HCEC 1CT (cell line): ENCODE measurements at places on chromosomes 1 and 21.

DNA sequence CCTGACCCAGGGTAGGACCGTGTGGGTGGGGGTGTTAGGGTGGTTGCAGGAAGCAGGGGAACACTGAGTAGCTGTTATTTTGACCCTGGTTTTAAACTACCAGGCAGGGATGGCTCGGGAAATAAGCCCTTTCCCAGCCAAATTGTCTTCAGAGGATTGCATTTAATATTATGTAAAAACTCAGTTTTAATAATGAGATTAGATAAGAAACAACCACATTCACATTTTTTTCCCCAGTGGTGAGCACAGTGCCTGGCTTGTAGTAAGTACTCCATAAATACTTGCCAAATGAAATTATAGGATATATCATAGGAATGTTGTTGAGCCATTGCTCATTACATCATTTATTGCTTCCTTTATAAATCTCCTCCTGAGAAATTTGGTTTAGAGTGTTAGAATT is 3.1 kb upstream of the ACP6 start:
- peak; percentile 13 for DNase-seq

GRCh38 chr21:14672466-14672865 is 126.4 kb upstream of the SAMSN1 start:
- DNase-seq: no peak

- no peak for DNase-seq
Measured at GRCh38 chr1:229006121-229006870, 264.6 kb upstream of the RAB4A start.

DNA sequence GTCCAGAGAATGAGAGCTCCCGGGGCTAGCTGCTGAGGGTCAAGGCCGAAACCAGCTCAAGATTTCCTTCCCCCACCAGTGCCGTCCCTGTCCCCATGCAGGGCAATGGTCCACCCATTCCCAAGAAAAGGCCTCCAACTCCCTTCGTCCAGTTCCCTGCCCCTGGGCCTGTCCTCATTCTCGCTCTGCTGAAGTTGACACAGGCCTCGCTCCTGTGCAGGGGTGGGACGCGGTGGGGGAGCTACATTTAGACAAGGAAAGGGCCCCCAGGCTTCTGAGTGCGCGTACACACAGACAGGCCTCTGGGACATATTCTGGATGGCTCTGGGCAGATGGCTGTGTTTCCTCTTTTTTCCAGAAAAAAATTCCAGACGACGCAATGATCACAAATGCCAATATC is 188.3 kb downstream of the ETS2 start:
- DNase-seq: no peak

DNA sequence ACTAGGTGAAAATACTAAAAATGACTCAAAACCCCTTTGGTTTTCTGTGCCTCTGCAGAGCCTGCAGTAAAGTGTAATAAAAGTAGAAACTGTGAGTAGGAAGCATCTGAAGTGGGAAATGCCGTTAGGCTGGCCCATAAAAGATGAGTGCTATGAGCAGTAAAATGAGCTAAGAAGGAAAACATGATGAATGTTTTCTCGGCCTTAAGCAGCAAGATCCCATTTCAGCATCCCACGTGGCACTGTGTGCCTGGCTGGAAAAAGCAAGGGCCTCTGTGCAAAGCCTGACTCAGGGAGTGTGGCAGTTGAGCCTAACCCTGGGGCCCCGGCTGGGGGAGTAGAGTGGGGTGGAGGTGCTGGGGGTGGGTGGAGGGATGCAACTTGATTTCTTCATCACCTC is 109.5 kb downstream of the TBX15 start:
- no peak for DNase-seq

GRCh38 chr1:11151114-11151513 is 38.0 kb upstream of the ANGPTL7 start:
- no peak for DNase-seq

DNA sequence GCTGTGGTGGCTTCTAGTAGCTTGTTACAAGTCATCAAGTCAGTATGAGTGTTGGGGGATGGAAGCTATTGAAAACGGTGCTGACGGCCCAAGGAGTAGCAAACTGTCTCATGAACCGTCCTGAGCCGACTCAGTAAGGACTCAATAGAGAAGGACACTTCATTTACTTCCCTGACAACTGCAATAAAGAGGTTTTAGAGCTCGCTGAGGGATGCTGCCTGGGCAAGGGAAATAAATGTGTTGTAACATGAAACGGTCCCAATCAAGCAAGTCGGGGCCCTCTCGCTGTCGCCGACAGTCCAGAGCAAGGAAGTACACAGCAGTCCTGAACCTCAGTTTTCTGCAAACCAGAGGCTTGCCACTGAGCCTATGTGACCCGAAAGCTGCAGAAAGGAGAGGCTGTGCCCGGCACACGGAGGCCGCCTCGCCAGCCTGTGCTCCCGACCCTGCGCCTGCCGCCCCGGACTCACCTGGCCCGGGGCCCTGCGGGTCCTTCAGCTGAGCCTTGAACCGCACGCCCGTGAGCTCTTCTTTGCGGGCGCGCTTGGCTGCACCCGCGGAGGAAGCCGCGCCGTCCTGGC is 423 bp downstream of the URB1 start:
- DNase-seq: no peak

GRCh38 chr1:181190364-181191035 is 102.0 kb downstream of the IER5 start:
- no peak for DNase-seq

DNA sequence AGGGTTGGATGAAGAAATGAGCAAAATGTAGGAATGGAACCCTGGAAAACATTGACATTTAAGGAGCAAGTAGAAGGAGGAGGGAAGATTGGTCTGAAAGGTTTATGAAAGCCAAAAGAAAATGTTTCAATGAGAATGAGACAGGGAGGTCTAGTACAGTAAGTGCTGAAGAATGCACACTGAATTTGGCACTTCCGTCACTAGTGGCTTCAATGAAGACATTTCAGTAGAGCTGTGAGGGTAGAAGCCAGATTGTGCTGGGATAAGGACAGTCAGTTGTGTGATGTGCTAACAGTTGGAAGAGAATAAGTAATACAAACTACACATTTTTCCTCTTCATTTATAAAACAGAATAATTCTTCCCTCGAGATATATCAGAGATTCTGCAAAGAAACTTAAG is 17.1 kb downstream of the THEM4 start:
- DNase-seq: peak; percentile 16

GRCh38 chr1:150162582-150162861 is 12.8 kb downstream of the PLEKHO1 start:
- no peak for DNase-seq

DNA sequence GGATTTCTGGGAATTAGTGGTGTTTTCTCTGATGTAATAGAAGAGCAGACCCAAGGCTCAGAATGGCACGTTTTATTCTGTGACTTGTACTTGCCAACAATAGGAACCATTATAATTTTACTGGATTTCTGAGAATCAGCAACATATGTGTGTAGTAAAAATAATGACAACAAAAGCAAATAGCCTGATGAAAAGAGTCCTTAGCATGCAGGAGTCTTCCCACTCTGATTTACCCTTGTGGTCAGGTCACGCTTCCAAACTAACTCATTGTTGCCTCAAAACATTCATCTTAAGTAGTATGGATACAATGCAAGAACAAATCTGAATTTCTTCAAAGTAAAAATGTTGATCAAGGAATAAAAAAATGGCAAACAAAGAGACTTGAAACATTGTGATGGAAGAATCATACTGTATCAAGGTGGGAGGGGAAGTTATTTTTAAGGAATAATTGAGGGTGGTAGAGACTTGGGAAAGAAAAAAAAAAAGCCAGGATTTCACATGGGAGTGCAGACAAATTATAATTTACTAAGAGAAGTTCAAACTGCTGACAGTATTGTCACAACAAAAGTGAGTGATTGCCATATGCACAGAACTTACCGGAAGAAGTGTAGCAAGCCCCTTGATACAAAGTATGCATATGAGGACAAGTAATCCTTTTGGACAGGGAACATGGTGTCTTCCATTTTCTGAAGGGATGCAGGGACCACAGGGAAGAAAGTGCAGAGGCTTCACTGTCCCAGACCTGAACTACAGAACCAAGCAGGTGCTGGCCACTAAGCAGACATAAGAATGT is 31.2 kb upstream of the RGL1 start:
- DNase-seq: no peak

- peak; percentile 95 for DNase-seq
Measured at GRCh38 chr1:32989160-32990050, 24.8 kb upstream of the RNF19B start.

DNA sequence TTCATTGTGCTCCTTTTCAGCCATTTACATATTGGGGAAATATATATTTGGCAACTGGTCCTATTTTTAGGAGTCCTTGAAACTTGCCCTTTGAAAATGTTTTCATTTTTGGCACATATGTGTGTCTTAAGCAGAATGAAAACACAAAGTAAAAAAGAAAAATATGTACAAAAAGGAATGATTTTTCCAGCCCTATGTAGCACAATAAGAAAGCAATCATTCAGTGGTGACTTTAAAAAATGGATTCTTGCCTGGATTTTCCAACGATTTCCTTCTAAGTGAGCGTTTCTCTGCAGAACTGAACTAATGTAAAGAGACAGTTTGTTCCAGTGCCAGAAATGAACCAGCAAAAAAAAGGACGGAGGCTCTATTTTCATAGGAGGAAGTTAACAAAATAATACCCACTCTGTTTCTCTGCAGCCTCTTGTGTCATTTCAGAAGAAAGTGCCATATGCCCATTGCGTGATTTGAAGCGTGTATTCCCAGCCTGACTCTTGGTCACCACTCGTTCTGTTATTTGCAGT is 340.1 kb downstream of the SETD4 start:
- DNase-seq: no peak

GRCh38 chr1:7447093-7447492 is 324.0 kb upstream of the VAMP3 start:
- no peak for DNase-seq

- DNase-seq: no peak
Measured at GRCh38 chr1:104629589-104629988, 879.9 kb downstream of the AMY1C start.

- DNase-seq: peak; percentile 30
Measured at GRCh38 chr1:217418269-217419193, 212.4 kb downstream of the GPATCH2 start.

- DNase-seq: no peak
Measured at GRCh38 chr1:44345187-44345775, 9.8 kb downstream of the ERI3 start.

DNA sequence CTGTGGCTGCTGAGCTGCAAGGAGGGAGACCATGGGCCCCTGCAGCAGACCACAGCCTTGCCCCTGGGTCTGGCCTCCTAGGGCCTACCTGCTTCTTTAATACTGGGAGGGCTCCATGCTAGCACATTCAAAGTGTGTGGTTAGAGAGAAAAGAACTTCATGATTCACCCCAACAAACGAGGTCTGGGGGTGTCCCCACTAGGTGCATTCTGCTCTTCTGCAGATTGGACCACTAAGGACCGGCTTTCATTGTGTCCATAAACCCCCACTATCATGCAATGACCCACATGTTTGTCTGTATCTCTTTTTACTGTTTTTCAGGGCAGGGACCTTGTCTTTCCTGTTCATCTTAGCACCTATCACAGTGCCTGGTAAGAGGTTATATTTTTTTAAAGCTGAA is 185.4 kb downstream of the OMA1 start:
- no peak for DNase-seq

- no peak for DNase-seq
Measured at GRCh38 chr1:23407016-23407630, 17.4 kb downstream of the TCEA3 start.

DNA sequence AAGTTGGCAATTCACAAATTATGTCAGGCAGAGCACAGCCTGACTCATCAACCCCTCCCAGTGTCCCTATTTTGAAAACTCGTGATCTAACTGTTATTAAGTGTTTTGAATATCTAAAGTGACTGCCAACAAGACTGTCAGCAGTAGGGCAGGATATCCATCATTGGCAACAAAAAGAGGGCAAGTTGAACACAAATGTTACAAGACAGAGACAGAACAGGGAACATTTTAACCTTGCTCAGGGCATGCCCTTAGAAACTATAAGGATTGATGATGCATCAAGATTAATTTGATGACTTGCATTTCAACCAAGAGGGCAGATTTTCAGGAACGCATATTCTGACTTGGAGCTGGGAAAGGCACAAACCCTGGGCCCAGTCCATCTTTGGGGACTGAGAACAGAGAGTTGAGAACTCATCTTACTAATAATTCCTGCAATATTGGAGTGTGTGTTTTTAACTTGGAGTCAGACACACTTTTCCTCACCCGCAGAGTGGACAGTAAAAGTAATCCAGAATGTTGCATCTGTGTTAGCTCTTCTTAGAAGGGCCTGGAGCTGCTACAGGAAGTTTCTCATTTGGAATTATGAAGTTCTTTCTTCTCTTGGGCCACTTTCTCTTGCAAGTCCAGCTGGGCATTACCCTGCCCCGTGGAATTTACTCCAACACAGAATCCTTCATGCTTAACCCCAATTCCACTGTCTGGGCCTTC is 317.2 kb downstream of the LTN1 start:
- DNase-seq: peak; percentile 58

GRCh38 chr1:31773861-31774260 is 9.7 kb upstream of the ADGRB2 start:
- no peak for DNase-seq

- DNase-seq: no peak
Measured at GRCh38 chr1:177799746-177800145, 170.1 kb downstream of the SEC16B start.

DNA sequence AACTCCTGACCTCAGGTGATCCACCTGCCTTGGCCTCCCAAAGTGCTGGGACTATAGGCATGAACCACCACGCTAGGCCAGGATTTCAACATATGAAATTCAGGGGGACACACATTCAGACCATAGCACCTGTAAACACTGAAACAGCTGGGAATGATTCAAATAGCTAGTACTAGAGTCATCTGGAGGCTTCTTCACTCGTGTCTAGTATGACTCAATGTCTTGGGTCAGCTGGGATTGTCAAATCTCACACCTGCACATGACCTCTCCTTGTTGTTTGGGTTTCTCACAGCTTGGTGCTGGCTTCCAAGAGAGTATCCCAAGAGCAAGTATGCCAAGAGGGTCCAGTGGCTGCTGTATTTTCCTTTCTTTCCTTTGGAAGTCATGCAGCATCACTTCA is 75.1 kb downstream of the PGM1 start:
- DNase-seq: no peak

DNA sequence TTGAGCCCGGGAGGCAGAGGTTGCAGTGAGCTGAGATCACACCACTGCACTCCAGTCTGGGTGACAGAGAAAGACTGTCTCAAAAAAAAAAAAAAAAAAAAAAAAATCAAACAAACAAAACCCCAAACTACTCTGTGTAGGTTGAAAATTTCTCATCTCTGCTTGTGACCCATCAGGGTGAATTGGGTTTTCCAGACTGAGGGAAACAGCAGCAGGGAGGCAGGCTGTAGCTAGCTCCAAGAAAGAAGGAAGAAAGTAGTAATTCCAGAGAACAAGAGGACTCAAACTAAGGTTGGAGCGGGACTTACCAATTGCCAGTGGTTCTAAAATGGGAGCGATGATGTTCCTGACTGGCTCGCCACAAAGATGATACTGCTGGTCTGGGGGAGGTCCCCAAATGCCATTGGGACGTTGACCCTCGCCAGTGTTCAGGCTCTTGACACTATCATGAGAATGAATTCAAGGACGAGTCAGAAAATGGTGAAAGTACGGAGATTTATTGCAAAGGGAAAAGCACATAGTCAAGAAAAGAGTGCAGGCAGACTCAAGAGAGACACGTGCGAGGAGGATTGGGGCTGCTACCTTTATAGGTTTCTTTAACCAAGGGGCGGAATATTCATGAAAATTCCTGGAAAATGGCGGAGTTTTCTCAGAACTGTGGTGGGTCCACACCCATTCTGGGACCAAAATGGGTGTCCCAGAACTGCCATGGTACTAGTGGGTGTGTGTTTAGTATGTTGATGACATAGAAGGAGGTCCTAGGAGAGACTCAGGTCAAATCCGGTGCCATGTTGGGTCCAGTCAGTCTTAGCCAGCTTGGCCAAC is 13.4 kb downstream of the AADACL4 start:
- DNase-seq: no peak
